ENCODE measurements at places on chromosomes 11 and 22.

GRCh38 chr11:35166369-35167360 is 27.7 kb downstream of the CD44 start:
- peak; percentile 85 for DNase-seq

GRCh38 chr11:58768137-58768536 is 36.4 kb upstream of the GLYAT start:
- no peak for DNase-seq

- no peak for DNase-seq
Measured at GRCh38 chr11:65792456-65792855, 5.6 kb downstream of the OVOL1 start.

DNA sequence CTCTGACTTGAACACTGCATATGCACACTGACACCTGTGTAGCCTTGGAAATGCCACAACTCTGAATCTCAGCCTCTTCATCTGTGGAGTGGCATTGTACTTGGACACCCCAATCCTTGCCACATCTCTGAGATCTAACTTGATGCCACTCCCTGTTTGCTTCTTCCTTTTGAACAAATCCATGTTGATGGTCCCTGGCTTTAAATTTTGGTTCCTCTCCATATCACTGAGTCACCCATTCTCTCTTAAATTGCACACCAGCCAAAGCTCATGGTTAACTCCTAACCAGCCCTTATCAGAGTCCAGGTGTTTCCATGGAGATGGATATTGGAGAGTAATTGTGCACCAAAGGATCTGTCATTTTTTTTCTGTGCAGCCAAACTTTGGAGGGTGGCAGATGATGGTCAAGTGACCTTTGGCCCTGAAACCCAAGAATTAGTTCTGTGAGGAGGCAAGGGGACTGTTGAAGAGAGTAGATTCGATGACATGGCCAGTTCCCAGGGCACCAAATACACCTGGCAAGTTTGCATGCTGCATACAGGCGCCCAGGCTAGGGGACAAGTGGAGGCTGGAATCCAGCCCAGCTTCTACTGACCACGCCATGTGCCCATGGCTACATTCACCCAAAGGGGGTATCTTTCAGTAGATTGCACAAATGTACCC is 25.1 kb upstream of the PAMR1 start:
- no peak for DNase-seq

- peak; percentile 80 for DNase-seq
Measured at GRCh38 chr22:34812631-34813030, 253.3 kb upstream of the ISX start.

DNA sequence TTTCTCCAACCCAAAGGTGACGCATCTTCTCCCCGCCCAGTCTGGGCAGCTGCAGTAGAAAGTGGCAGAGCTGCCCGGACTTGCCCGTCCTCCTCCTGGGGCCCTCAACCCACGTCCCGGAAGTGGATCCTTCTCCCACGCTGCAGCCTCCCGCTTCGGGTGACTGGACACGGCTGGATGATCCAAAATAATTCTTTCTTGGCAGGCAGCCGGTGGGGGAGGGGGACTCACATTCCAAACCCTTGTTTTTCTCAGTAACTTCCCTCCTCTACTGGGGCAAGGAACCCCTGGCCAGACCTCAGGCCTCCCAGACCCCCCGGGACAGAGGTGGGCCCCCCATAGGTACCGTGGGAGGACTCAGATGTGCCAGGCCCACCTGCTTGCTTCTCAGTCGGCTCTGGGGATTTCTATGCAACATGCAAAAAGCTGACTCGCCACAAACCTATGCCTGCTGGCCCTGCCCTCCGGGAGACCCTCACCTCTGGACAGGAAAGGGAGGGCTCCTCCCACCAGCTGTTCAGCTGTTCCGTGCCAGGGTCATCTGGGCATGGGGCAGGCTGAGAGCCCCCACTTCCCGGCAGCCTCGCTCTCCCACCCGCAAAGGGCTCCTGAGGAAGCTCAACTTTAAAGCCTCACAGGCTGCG is 1.4 kb downstream of the PLXNB2 start:
- DNase-seq = peak; percentile 93

- no peak for DNase-seq
Measured at GRCh38 chr11:33733980-33734379, 2.2 kb downstream of the CD59 start.

DNA sequence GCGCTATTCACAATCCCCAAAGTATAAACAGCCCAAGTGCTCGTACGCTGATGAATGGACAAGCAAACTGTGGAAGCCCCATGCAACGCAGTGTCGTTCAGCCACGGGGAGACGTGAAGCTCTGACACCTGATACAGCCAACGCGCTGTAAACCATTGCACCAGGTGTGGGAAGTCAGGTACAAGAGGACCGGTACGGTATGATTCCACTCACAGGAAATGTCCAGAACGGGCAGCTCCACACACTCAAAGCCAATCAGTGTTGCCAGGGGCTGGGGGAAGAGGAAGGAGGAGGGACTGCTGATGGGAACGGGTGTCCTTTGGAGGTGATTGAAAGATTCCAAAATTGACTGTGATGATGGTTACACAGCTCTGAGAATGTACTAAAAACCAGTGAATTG is 64.5 kb downstream of the BRD1 start:
- DNase-seq = no peak

- DNase-seq = no peak
Measured at GRCh38 chr22:11605468-11605981, 3922.5 kb upstream of the OR11H1 start.

DNA sequence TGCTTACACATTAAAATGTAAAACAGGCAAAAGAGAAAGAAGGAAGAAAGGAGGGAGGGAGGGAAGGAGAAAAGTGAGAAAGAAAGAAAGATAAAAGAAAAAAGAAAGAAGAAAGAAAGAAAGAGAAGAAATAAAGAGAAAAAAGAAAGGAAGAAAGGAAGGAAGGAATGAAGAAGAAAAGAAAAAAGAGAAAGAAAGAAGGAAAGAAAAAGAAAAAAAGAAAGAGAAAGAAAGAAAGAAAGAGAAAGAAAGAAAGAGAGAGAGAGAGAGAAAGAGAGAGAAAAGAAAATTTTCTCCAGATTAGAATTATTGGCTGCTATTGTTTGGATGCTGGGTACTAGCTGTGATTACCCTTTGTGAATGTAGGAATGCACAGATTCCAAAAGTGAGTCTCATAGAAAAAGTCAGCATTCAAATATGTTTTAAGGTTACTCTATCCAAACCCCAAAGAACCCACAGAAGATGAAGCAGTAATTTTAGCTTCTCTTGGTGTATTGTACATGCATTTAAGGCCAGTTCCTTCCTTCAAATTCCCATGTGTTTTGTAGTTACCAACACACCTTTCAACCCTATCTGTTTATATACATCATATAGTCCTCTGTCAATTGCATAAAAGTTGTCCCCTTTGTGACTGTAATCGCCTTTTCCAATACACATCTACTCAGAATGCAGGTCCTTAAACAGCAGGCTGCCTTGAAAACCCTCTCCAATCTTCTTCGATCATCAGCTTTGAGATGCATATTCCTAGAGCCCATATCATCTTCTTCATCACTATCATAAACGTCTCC is 789 bp upstream of the FAM111A start:
- peak; percentile 59 for DNase-seq

- peak; percentile 35 for DNase-seq
Measured at GRCh38 chr11:103528596-103528995, 419.4 kb downstream of the DYNC2H1 start.

DNA sequence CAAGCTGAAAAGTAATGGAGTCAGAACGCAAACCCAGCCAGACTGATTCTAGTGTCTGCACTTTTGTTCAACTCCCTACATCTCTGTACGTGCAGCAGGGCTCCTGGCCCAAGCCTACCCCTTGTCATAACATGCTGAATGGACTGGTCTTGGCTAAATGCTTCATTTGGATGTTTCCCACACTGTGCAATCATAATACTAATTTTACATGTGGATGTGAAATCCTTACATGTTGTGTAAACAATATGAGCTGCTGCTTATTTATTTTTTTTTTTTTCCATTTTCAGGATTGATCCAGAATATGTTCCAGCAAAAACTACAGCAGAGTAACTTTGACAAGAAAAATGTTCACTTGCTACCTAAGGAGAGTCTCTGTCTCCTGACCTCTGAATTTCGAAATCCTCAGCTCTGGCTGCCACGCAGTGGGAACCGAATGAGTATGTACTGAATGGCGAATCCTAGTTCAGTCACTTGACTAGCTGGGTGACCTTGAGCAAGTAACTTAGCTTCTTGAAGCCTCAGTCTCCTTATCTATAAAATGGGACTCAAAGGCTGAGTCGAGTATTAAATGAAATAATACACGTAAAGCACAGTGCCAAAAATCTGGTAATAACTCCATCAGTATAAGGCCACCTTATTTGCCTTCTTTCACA is 133.4 kb downstream of the EHF start:
- DNase-seq = no peak

GRCh38 chr11:45489281-45489905 is 176.0 kb downstream of the CHST1 start:
- DNase-seq = no peak

DNA sequence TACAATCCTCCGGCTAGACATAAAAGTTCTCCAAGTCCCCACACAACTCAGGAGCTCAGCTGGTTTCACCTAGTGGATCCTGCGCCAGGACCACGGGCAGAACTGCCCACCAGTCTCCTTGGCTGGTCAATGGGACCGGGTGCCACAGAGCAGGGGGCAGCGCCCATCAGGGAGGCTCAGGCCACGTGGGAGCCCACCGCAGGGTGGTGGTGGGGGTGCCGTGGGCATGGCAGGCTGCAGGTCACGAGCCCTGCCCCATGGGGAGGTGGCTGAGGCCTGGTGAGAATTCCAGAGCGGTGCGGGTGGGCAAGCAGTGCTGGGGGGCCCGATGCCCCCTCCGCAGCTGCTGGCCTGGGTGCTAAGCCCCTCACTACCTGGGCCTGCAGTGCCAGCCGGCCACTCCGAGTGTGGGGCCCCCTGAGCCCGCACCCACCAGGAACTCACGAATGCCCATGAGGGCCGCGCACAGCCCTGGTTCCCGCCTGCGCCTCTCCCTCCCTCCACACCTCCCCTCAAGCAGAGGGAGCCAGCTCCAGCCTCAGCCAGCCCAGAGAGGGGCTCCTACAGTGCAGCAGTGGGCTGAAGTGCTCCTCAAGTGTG is 1091.9 kb upstream of the TENM4 start:
- DNase-seq = no peak

- DNase-seq = no peak
Measured at GRCh38 chr11:65440831-65441499, 18.4 kb downstream of the NEAT1 start.
